ENCODE measurements at places on chromosomes 13 and 19. TPM values are rescaled to one million over a fixed set of nuclear protein-coding genes. Genes with fewer than 3 reads are reported as not detected.

DNA sequence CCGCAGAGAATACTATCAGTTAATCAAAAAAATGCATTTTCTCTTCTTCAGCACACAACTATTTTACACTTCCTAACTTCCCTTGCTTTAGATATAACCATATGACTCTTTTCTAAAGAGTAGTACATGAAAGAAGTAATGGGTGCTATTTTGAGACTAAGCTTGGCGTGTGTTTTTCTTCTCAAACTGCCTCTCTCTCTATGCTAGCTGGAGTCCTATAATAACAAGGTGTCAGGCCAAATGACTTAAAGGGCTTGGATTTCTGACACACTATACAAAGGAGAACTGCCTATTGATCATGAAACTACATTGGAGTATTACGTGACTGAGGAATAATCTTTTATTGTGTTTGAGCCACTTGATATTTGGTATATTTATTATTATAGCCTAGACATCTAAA is 1330.1 kb upstream of the SPRY2 start:
- no peak for DNase-seq

ICAM1 gene
- polyA plus RNA-seq = 1.6 TPM

PEAK3 gene
- polyA plus RNA-seq = not detected

DNA sequence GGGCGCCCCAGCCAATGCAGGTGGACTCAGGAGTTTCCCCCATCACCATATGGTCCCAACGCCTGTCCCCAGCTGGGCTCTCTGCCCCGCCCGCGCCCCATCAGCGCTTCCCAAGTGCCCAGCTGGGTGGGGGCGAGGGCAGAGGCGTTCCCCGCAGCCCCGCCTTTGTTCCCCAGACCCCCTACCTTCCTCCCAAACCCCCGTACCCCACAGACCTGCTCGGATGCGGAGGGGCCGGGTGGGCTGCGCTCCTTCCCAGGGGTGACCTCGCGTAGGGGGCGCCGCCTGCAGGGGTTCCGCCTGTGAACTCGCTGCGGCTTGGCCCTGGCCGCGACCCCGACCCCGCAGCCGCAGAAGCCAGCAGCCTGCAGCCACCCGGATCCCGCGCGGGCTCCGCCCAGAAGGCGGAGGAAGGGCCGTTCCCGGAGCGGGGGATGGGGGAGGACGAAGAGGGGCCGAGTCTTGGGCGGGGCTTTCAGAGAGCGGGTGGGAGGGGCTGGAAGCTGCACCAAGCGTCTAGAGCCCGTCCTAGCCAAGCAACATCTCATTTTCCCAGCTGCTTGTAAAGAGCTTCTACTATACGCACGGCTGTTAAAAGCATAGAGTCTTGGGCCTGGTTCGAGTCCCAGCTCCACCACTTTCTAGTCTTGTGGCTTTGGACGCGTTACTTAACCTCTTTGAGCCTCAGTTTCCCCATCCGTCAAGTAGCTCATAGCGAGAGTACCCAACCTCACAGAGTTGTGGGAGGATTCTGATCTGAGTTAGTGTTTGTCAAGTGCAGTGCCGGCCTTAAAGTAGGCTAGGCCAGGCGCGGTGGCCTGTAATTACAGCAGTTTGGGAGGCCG is at the start of gene RAB3D:
RAB3D (minus strand) TSS at position 404 of the 845 bp plus-strand sequence. CDS start 2,258 bp downstream, outside the sequence.
- peak; percentile 95 for DNase-seq

DNA sequence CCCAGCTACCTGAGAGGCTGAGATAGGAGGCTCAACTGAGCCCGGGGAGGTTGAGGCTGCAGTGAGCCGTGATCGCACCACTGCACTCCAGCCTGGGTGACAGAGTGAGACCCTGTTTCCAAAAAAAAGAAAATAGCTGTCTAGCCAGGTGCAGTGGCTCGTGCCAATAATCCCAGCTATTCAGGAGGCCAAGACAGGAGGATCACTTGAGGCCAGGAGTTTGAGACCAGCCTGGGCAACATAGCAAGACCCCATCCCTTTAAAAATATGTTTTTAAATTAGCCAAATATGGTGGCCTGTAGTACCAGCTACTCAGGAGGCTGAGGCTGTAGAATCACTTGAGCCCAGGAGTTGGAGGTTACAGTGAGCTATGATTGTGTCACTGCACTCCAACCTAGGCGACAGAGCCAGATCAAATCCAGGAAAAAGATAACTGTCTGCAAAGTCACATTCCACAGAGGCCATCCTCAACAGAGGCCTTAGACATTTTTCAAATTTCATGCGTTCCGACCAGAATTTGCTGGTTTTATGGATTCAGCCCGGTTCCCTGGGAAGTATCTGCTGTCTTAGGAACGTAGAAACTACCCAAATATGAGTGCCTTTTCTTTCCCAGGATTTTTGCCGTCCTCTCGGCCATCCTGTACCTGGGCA is 58.7 kb upstream of the USE1 start:
- DNase-seq = no peak

DNA sequence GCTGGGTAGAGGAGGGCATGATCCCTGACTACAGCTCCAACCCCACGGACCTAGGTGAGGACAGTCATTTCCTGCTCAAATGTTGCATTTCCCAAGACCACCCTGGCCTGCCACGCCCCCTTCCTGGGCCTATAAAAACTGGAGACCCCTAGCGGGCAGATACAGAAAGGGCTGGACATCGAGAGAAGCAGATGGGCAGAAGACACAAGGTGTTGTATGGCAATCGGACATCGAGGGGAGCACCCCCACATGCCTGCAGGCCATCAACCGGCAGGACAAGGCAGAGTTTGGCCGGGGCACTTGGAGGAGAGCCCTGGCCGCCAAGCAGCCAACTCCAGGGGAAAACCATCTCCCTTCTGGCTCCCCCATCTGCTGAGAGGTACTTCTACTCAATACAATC is 746.4 kb downstream of the PCDH9 start:
- DNase-seq = no peak

ARHGAP33 gene
- 7.4 TPM for polyA plus RNA-seq

KLF1 gene
- polyA plus RNA-seq = not detected

- DNase-seq = no peak
These were observed 321.2 kb upstream of the NBEA start for GRCh38 chr13:34620862-34621261.

GRCh38 chr13:43664700-43665191 is 122.0 kb downstream of the ENOX1 start:
- peak; percentile 42 for DNase-seq

GRCh38 chr19:48051335-48052033 is 7.6 kb upstream of the CABP5 start:
- no peak for DNase-seq

DNA sequence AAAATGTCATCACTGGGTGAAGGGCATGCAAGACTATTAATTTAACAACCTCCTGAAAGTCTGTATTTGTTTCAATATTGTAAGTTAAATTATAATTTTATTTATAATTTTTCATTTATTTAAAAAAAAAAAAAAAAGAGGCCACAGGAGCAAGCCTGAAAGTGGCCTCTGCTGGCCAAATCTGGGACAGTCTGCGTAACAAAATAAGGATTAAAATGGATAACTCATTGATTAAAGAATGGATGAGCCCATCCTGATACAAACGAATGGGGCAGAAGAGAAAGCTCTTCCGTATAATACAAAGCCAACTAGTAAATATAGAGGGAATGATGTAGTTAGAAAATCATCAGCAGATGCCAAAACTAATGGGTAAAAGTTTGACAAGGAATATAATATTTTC is 36.2 kb downstream of the SUCLA2 start:
- DNase-seq = no peak

LGALS7 gene
- polyA plus RNA-seq = not detected

ZNF575 gene
- polyA plus RNA-seq = 4.5 TPM

- no peak for DNase-seq
These were observed 1.2 kb downstream of the F2RL3 start for GRCh38 chr19:16889883-16890460.

RNF17 gene
- polyA plus RNA-seq = not detected

WDFY2 gene
- 5.4 TPM for polyA plus RNA-seq

DNA sequence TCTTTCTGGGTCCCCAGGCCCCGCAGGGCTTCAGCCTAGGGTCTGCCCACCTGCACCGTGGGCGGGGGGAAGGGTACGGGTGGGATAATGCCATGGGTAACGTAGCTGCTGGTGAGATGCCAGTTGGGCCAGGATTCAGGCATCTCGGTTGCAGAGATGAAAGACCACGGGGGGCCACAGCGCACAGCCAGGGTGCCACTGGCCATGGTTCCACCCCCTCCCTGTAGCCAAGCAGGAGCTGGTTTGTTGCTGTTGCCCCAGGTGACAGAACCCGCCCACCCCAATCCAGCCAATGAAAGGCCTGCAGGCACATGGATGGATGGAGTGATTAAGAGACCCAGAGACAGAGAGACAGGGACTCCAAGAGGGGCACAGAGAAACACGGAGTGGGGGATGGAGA is 1.0 kb upstream of the CGB7 start:
- DNase-seq = no peak

DNA sequence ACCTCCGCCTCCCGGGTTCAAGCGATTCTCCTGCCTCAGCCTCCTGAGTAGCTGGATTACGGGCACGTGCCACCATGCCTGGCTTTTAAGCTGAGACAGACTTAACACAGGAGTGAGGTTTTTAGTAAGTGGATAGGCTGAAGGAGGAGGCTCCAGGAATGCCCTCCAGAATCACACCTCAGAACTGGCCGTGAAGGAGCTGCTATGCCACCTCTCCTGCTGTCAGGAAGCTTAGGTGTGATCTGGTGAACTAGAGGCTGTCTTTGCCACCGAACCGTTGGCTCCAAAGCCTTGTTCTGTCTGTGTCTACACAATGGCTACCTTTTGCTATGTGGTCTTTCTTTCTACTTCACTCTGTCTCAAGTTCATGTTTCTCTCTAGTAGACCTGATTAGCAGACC is 4.2 kb downstream of the PDCD2L start:
- no peak for DNase-seq

- no peak for DNase-seq
These were observed 2.2 kb downstream of the PAN3 start for GRCh38 chr13:28140433-28141125.

MAB21L1 gene
- not detected for polyA plus RNA-seq

TRPC4 gene
- polyA plus RNA-seq = 0.27 TPM

GRCh38 chr19:18304458-18305310 is 18.2 kb downstream of the LSM4 start:
- peak; percentile 78 for DNase-seq

C3 gene
- 9.5 TPM for polyA plus RNA-seq

GRCh38 chr13:37667702-37668101 is 69.1 kb upstream of the POSTN start:
- no peak for DNase-seq

DNA sequence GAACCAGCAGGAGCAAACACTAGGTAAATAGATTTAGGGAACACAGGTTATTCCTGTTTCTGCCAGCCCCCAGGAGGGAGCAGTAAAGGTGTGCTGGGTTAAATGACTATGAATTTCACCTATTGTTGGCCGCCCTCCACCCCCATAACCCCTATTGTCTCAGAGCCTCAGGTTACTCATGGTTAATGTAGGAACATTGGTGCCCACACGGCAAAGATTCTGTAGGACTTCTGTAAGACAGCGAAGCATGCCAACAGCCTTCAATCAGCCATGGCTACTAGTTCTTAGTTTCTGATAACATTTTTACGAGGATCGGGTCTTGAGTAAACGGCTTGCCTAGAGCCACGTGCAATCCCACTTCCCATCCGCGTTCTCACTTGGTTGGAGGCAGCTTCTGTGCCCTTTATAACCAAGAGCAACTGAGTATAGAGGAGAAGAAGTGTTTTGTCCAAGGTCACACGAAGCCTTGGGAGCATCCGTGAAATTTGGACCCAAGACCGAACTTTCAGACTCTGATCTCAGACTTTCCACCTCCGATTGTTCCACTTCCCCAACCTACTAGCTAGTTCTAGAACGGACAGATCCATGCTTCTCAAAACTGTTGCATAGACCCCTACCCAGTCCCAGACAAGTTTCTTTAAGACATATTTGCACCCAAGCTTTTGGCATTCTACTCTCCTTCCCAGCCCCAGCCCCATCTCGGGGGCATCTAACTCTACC is 5.1 kb upstream of the CACNG8 start:
- no peak for DNase-seq

KLK4 gene
- not detected for polyA plus RNA-seq

DNA sequence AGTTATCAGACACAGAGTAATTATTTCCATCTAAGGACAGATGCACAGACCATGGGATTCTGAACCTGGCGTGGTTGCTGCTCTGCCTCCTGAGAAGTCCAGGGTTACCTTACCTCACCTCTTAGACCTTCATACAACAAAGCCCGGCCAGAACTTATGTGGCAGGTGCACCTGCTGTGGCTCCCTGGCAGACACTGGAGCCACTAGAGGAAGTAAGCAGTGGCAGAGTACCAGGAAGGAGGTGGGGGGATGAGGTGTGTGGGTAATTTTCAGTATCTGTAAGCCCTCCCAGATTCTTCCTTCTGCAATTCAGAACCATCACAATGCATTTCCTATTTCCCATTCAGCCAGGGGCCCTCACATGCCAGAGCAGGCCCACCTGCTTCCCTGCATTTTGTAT is 106.1 kb upstream of the DOCK9 start:
- DNase-seq = peak; percentile 27

ZSWIM9 gene
- polyA plus RNA-seq = 4.1 TPM

GRCh38 chr13:33541962-33542308 is 256.4 kb upstream of the STARD13 start:
- DNase-seq = no peak

GRCh38 chr19:8629184-8629583 is 1.2 kb upstream of the NFILZ start:
- DNase-seq = no peak

GRCh38 chr19:53927739-53928138 is 18.7 kb downstream of the CACNG7 start:
- DNase-seq = peak; percentile 68

GRCh38 chr19:2517881-2518601 is 42.1 kb downstream of the GADD45B start:
- DNase-seq = no peak

EXOC3L2 gene
- 0.22 TPM for polyA plus RNA-seq

DMPK gene
- polyA plus RNA-seq = 26.1 TPM

GRCh38 chr19:2274931-2275535 is 6.9 kb downstream of the PEAK3 start:
- DNase-seq = peak; percentile 76

- DNase-seq = no peak
These were observed 38.6 kb downstream of the SCEL start for GRCh38 chr13:77574096-77574495.

FUT2 gene
- 201 TPM for polyA plus RNA-seq

- DNase-seq = peak; percentile 92
These were observed at the start of gene ELF1 for GRCh38 chr13:41019011-41019487. TSS of gene ELF1 (minus strand) at chr13:41019316. CDS start at chr13:40982054, 37,262 bp downstream.

CLEC17A gene
- polyA plus RNA-seq = not detected

- DNase-seq = no peak
These were observed 30.5 kb downstream of the ZSWIM4 start for GRCh38 chr19:13825489-13826441.

- no peak for DNase-seq
These were observed 4.2 kb downstream of the RCBTB2 start for GRCh38 chr13:48528720-48529119.

- DNase-seq = no peak
These were observed 68.8 kb downstream of the CPAMD8 start for GRCh38 chr19:16957855-16958254.

DNA sequence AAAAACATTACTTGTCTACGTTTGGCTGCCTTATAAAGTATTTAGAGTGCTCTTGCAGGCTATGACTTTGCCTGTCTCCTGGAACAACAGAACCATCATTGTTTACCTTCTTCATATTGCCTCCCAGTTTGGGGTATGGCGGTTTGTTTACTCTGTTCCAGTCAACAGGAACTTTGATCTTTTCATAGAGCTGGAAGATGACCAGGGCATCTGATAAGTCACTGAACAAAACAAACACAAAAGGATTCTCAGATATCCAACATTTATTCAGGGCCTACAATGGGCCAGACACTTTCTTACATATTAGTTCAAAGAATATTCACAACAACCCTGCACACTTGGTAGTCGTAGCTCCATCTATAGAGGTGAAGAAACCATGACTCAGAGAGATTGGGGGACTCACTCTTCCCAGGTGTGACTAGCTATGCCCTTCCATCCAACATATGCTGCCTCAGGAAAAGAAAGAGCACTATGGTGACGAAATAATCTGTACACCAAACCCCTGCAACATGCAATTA is 38.4 kb upstream of the CPB2 start:
- DNase-seq = no peak

Measured in small intestine (tissue), 16 donors.